ENCODE measurements at places on chromosomes 16 and 17.

DNA sequence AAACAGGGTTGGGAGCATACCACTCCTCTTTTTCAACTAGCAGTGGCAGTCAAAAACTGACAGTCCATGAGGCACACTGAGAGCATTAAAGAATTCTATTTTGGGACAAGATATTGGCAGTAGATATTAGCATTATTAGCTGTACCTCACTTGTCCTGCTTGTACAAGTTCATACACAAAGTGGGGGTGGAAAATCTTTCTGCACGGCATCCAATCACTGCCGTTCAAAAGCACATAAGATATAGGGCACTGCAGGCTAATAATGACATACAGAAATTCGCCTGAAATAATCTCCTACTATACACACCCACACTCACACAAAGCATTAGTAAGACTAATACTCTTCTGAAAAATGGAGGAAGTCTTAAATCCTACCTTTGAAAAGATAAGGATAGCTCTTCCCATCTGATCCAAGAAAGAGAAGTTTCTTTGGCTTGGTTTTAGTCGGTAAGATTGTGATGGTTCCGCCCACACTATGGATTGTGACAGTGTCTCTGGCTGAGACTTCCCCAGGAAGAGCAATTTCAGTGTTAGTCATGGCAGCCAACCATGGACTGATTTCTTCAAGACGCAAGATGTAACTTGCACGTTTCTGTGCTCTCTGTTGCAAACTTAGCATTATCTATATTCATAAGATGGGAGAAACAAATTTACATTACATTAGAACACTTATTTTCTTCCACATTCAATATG is 40.6 kb upstream of the ARL6IP1 start:
- no peak for DNase-seq

DNA sequence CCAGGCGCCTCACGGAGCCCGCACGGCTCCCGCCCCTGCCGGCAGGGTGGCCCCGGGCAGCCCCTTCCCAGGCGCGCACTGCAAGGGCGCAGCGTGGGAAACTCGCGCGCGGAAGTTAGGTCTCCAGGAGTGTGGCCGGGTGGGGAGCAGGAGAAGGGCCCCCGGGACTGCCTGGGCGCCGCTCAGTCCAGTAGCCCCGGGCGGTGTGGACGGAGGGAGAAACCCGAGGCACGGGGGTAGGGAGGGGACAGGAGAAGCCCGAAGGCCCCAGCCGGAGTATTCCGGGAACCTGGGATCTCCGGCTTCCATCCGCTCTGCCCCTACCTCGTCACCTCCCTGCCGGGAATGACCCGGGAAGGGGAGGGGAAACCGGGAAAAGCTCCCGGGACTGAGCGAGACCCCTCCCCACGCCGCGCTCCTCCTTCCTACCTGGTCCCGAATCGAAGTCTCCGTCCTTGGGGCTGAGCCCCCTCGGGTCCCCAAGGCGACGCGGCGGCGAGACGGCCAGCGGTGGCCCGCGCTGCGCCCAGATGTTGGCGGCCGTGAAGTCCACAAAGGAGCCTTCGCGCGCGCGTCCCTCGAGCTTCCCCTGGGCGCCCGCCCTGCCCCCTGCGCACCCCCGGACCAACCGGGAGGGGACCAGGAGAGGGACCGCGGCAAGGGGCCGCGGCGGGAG is 418 bp downstream of the SOCS3 start:
- DNase-seq, result no peak

GRCh38 chr17:42803074-42803883 is 4.6 kb downstream of the CNTD1 start:
- DNase-seq, result no peak

GRCh38 chr16:85718682-85719081 is 29.9 kb upstream of the GINS2 start:
- DNase-seq, result no peak

DNA sequence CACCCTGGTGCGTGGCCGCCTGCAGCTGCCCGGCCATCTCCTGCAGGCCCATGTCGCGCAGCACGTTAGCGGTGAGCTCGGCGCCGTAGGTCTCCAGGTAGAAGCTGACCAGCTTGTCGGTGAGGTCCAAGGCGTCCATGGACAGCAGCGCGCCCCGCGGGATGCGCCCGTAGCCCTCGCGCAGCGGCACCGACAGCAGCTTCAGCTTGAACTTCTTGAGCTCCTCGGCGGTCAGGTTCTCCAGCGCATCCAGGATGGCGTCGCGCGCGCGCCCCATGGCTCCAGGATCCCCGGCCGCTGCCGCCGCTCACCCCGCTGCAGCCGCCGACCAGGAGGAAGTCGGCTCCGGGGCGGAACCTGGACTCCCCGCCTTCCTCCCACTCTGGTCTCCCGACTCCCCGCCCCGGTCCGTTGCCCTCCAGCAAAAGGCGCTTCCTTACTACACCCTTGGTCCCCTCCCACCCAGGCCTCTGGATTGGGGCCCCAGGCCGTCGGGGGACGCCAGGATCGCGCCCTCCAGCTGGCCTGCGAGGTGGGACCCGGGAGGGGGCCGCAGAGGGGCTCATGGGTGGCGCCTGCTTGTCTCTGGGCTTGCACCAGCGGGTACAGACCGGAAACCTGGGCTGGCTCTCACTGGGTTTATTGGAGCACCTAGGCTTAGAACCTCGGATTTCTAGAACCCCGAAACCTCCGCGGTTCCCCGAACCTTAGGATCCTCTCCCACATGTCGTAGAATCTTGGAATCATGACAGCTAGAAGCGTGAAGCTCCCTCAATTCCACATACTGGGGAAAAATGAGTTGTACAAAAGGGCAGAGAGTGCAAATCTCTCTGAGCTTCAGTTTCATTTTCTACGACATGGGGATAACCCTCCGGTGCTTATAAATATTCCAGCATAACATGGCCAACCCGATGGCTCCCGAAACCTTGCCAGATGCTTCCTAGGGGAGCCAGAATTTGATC is at the start of gene PYCARD:
Gene PYCARD, minus strand, starts transcription at position 347 of the 962 bp plus-strand sequence. Its CDS starts 70 bp downstream, at position 277.
- DNase-seq, result no peak
